ENCODE measurements at places on chromosomes 5 and 9.

DNA sequence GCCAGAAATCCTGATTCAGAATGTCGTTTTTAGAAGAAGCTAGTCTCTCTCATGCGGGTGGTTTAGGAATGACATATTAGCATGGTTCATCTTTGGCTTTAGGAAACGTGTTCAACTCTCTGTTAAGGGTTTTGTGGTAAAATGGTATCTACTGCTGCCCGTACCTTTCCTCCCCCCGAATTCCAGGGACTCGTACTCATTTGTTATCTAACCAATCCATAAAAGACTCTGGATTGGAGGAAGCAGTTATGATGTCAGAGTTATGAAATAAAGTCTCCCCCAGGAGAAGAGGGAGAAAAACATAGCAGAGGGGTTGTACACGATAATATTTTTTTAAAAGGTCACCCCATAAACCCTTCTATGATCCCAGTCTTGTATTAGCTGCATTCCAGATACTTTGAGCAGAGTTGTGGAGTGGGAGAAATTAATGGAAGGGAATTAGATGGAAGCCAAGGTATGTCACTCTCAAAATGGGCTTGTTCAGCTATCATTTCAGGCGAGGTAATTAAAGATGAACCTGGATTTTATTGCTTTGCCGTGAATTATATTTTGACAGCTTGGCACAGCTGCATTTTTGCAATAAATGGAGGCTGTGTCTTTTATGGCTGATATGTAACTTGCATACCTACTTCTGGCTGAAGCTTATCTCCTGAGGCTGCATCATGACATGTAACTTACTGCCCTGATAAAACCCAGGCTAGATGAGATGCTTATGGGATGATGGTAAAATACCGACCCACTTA is 31.3 kb downstream of the RAI14 start:
- DNase-seq = peak; percentile 95

GRCh38 chr5:171945066-171945465 is 61.4 kb downstream of the FBXW11 start:
- DNase-seq = no peak

DNA sequence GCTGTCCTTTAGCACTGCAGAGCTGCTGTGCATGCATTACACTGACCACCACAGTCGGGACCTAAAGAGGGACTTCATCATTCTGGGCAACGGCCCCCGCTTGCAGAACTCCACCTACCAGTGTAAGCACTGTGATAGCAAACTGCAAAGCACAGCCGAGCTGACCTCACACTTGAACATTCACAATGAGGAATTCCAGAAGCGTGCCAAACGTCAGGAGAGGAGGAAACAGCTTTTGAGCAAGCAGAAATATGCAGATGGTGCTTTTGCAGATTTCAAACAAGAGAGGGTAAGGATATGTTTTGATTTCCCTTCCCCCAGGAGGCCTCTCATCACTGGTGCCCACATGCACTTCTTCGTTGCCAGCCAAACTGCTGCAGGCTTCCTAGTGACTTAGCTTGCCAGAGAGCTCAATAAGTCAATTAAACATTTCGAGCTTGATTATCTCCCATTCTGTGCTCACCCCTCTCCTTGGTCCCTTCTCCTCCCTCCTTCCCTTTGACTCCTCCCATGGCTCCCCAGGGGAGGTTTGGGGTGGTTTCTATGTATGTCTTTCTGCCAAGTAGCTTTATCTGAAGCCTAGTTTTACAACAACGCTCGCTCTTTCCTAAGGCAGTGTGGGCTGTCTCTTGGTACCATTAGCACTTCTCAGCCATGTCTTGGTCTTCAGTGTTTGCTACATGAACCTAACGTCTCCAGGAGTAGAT is 66.7 kb downstream of the ZNF462 start:
- DNase-seq = no peak

DNA sequence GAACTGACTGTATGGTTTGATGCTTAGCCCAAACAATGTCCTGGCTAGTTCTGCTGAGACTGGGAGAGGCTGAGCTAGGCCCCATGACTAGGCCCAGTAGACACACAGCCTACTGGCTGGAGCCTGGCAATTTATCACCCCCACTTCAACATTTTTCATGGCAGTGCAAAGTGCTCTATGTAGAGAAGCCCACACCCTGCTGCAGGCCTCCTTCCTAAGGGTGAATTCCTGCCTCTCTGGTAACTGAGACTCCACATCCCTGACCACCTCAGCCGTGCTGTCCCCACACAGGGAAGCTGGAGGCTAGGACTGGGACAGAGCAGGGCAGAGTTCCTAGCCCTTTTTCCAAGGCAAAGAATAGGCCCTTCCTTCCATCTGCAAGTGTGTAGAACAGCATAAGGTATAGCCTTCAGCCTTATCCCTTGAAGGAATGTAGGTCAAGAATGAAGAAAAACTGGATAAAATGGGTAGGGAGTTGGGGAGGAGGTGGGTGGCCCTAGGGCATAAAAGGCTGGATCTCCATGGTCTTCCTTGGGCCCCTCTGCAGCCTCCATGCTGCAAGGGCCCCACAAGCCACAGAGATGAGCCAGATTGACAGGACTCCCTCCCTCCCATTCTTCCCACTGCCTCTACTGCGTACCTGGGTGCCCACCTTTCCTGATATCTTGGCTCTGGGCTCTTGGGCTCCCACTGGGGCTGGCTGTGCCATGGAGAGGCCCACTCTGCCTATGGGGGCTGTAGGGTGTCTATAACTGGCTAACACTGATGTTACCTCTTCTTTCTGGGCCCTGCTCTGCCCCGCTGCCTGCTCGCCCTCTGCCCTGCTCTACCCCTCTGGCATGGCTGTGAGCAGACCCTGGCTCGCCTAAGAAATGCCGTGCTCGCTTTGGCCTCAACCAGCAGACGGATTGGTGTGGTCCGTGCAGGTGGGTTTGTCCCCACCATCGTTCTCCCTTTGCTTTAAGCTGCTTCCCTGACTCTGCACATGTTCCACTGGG is 29.8 kb downstream of the TCF7 start:
- no peak for DNase-seq

DNA sequence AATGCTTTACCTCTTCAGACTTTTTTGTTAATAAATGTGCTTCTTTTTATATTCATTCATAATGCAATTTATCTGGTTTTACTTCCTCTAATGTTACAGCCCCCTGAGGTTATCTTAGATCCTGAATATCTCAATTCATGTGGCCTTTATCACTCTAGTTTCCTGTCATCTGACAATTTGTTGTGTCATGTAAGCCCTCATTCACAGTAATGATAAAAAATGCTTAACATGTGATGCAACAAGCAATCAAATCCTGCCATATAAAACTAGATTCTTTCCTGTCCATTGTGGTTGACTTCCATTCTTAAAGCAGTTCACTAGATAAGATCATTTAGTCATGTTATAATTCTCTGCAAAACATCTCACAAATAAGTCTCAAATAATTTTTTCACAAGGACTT is 991.2 kb upstream of the ACO1 start:
- DNase-seq = peak; percentile 7

DNA sequence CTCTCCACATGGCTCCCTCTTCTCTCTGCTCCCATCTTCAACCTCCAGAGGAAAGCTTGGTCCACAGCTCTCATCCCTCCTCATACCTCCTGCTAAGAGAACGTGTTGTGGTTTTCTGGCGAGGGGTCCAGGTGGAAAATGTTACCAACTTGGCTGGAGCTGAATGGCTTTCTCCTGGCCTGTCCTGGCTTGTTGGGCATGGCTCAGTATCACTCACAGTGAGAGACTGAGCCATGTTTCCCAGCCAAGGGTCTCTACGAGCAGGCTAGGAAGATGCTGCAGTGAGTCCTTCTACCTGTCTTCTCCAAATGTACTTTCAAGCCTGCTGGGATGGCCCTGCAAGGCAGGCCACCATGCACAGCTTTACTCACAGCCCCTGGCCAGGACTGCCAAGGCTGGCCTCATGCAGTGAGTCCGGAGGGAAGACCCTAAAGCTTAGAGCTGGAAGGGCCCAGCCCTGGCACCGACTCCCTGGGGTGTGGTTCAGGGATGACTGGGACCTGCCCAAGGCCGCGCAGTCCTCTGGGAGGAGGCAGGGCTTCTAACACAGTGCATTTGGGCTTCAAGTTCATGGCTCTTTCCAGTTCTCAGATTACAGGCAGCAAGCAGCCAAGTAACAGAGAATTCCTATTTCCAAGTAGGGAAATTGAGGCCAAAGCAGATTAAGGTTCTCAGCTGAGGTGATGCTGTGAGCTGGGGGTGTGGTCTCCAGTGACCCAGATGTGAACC is 59.5 kb downstream of the COL27A1 start:
- DNase-seq = no peak

DNA sequence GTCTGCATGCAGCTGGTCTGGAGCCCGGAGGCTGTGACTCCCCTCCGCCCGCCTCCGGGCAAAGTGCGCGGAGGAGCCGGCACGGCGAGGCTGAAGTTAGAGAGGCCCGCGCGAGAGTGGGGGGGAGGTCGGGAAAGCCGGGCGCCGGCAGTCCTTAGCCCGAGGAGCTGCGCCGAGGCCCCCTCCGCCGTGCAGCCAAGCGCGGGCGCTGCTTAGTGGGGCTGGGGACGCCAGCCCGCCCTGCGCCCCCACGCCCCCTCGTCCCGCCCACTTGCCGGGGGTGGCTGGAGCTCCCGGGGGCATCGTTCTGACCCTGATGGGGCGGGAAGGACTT is 403 bp downstream of the NINJ1 start:
- DNase-seq = peak; percentile 91

DNA sequence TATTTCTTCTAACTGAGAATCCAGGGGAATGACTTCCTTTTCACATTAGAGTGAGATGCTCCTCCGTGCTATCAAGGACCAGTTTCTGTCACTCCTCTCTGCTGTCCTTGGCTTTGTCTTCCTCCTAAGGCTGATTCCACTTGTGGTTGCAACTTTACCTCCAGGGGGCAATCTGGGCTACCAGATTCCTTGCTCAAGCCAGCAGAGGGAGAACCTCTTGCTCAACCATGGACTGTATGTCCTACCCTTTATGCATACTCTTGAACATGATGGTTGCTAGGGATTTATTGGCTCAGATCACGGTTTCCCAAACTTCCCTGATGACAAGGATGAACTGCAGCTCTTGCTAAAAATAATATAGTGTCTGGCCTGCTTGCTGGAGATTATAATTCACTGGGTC is 24.0 kb downstream of the NNT start:
- peak; percentile 52 for DNase-seq

DNA sequence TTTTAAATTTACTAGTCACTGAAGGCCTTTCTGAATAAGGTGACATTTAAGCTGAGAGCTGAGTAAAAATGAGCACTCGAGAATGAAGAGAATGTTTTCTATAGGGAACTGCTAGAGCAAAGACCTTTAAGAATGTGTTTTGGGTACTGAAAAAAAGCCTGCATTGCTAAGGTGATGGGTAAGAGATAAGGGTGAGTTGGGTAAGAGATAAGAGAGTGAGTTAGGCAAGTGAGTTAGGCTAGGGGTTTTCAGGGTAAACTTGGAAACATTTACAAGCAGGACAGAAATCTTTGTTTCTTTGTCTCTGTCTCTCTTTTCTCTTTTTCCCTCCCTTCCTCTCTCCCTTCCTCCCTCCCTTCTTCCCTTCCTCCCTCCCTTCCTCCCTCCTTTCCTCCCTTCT is 5.6 kb downstream of the RAD23B start:
- peak; percentile 69 for DNase-seq

- DNase-seq = peak; percentile 76
Measured at GRCh38 chr5:55159763-55160492, at the start of gene GPX8. GPX8 (plus strand) TSS chr5:55160171; CDS start chr5:55160193, 22 bp downstream.

DNA sequence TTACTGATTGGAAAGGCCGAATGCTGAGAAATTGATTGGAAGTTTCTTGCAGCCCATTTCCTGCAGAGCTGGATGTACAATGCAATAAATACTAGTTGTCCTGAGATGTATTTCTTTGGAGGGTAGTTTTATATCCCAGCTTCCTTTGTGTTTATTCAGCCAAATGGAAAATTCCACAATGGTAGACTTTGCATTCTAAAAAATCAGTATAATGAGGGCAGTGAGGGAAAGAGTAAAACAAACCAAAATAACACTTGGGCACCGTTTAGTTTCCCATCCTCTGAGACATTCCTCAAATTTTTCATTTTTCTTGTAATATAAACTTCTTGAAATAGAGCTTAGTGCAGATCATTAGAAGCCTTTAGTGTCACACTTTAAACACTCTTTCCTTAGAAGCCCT is 379.4 kb downstream of the EBF1 start:
- no peak for DNase-seq

- peak; percentile 65 for DNase-seq
Measured at GRCh38 chr9:27125030-27125429, 16.0 kb downstream of the TEK start.

GRCh38 chr9:120924698-120925534 is 1.7 kb downstream of the TRAF1 start:
- DNase-seq = no peak

- DNase-seq = no peak
Measured at GRCh38 chr5:115624994-115625393, 842 bp downstream of the TMED7 start.

DNA sequence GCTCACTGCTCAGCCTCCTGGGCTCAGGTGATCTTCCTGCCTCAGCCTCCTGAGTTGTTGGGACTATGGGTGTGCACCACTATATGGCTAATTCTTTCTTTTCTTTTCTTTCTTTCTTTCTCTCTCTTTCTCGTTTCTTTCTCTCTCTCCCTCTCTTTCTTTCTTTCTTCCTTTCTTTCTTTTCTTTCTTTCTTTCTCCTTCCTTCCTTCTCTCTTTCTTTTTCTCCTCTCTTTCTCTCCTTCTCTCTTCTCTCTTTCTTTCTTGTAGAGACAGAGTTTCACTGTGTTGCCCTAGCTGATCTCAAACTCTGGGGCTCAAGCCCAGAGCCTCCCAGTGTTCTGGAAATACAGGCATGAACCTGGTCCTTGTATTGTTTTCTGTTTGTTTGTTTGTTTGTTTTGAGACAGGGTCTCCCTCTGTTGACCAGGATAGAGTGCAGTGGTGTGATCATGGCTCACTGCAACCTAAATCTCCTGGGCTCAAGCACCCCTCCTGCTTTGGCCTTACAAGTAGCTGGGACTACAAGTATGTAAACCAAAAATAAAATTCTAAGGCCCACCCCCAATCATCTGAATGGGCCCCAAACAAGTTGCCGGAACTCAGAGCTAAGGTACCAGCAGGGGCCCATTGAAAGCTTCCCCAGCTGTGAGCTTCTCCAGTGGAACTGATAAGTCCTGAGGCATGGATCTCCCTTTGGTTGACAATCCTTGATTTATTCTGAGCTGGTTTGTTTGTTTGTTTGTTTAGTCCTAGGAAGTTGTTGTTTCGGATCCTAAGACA is 11.9 kb upstream of the BTF3 start:
- DNase-seq = no peak

- DNase-seq = peak; percentile 66
Measured at GRCh38 chr9:100590481-100590880, 12.6 kb downstream of the CAVIN4 start.

DNA sequence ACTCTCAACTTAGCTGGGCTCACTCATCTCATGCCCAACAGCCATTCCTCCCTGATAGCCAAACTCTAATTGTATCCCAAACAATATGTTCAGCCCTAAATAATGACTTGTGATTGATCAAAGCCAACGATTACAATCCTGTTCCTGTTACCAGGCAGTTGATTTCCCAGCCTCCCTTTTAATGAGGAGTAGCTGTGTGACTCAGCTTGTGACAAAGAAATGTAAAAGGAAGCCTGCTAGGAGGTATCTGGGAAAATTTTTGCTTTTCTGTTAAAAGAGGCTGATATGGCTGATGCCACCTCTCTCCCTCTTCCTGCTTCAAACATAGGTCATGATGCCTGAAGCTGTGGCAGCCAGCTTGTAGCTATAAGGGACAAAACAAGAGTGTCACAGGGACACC is 19.6 kb upstream of the ENC1 start:
- DNase-seq = no peak

GRCh38 chr9:31034311-31034710 is 1350.1 kb upstream of the ACO1 start:
- DNase-seq = no peak

All from NCI-H226 (cell line).